ENCODE measurements at places on chromosomes 5 and 9. TPM values are rescaled to one million over a fixed set of nuclear protein-coding genes. Genes with fewer than 3 reads are reported as not detected.

The PTGES gene
- total RNA-seq, result 5.6 TPM

DNA sequence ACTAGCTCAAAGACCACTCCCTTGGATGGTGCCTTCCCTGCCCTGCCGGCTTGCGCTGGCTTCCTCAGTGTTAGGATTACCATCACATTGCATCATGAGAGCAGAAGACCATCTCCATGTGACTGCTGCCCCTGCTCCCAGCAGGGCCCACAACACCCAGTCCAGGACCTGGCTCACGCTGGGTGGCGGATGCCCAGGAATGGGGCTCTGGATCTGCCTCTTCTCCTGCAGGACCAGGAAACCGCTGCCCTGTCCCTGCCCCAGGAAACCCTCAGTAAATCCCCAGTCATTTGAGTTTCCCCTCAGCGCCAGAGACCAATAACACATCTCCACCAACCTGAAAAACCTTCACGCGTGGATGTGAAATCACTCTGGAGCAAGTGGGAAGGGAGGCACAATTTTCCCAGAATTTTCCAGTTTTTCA, 3.3 kb upstream of the RNF44 start:
- DNase-seq, result no peak

GRCh38 chr9:5509573-5509972, 758 bp upstream of the PDCD1LG2 start:
- DNase-seq, result no peak

DNA sequence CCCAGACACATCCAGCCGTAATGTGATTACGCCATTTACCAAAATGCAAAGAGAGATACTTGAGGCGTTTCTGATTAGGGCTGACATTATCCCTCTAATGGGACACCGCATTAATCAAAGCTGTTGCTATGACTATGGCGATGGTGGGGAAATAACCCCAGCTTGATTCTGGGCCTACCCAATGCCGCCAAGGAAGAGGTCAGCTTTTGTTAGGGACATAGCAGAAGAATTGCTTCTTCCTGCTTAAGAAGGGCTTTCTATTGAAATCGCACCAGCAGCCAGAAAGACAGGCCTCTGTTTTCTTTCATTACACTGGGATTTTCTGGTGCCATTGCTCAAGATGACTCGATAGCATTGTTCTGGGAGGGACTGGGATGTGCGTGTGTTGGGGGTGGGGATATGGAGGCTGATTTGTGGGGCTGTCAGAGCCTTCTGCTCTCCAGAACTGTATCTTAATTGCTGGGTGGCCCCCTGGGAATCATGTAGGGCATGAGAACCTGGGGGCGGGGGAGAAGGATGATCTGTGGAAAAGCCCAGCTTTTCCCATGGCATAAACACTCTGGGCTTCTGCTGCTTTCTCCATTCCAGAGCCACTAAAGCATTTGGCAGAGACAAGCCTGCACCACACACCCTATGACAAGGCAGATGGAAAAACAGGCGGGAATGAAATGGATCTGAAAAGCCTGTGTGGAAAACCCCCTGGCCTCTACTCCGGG, 106.5 kb upstream of the RAD23B start:
- DNase-seq, result no peak
